ENCODE measurements at places on chromosomes 12 and 14. TPM values are rescaled to one million over a fixed set of nuclear protein-coding genes. Genes with fewer than 3 reads are reported as not detected.

DNA sequence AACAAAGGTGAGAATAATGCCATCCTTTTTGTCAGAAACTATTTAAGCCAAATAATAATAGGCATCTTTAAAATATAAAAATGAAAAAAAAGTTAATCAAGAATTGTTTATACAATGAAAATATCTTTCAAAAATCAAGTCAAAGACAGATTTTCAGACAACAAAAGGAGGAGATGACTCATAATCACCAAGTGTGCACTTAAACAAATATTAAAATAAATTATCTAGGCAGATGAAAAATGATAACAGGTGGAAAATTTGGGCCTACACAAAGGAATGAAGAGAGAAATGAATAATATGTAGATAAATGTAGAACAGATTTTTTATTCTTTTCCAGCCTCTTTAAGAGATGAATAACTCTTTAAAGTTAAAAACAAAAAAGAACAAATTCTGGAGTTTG is 250.0 kb upstream of the PLEKHG7 start:
- DNase-seq = no peak

- no peak for DNase-seq
Observed at GRCh38 chr12:82710741-82711140, 24.0 kb downstream of the TMTC2 start.

- no peak for DNase-seq
Observed at GRCh38 chr14:68877993-68878575, 85.2 kb upstream of the ZFP36L1 start.

DNA sequence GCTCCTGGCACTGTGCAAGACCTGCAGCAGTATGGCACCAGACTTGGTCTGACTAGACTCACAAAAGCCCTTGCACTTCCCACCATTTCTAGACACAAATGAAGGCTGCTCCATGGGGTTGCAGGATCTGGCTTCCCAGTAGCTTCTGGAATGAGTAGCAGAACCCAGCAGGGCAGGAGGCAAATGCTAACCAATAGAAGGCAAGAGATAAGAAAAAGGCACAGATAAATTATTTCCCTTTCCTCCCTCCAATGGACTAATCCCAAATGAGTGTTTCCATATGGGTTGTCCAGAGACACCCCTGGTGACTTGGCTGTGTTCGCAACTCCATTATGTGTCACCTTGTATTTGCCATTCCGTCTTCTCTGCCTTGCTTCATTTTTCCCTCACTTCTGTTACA is 49.7 kb downstream of the KIF21A start:
- no peak for DNase-seq

GRCh38 chr14:105500726-105501101 is 9.7 kb downstream of the TEDC1 start:
- DNase-seq = no peak

GRCh38 chr14:58575956-58576355 is 61.8 kb upstream of the DACT1 start:
- no peak for DNase-seq

DNA sequence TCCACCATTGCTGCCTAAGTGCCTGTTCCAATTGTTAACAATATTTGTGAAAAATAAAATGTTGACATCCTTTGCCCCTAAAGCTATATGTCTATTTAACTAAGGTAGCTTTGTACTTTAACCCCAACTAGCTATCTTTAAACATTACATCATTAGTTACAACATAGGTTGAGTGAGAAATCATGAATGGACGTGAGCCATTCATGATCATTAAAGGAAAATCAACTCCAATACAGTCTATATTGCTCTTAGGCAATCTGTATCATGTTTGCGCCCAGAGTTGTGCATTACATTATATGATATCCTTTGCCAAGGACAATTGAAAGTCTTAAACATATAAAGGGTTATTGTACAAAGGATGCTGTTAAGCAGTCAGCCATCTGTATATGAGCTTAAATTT is 269.6 kb downstream of the ALX1 start:
- DNase-seq = no peak

DNA sequence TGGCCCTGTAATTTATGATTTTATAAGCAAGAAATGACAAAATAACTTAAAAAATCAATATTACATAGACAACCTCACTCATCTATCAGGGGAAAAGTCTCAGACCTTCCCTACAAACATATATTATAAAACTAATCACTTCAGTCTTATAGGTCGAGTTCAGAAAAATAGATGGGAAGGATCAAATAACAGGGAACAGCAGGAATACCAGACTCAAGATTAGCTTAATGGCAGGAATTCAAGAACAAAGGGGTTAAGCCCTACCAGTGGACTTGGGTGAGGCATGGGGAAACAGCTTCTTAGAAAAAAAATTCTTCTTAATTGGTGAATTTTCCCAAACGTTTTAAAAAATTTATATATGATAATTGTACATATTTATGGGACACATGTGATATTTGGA is 51.6 kb upstream of the CRY1 start:
- no peak for DNase-seq

GRCh38 chr14:45868377-45868776 is 615.4 kb upstream of the MIS18BP1 start:
- DNase-seq = no peak

GRCh38 chr14:55730592-55731310 is 150.7 kb downstream of the KTN1 start:
- no peak for DNase-seq

GRCh38 chr12:102625819-102626218 is 145.5 kb upstream of the IGF1 start:
- no peak for DNase-seq

Gene KLHL33
- total RNA-seq = not detected

Gene ATXN2
- 29.9 TPM for total RNA-seq

Measured in HT-29 (cell line).